ENCODE measurements at places on chromosomes 2 and 18.

DNA sequence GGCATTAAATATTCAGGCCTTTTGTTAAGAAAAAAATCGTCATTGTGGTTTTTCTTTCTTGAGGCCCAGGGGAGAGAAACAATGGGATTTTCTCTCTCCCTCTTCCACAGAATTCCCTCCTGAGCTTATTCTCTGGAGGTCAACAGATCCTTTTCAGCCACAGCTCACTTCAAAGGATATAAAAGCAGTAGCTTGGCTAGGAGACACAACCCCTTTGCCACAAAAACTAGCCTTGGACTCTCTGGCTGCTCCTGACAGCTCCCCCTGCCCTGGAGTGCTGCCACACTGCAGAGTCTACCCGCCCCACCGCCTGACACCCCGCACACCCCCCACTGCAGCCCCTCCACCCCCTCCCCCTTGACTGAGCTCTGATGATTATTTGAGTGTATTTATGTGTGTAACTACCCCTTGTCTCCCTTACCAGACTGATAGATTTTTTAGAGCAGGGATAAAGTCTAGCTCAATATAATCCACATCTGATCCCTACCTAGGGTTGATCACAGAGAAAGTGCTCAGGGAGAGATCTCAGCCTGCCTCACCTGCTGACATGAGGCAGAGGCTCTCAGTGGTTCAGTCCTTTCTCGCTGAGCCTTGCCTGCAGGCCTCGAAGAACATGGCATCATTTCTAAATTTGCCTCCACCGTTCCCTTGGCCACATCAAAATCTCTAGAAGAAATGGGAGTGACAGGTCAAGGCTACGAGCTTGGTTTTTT, 132.2 kb upstream of the SP5 start:
- DNase-seq, result no peak

GRCh38 chr2:41871080-41871479, 176.7 kb upstream of the PKDCC start:
- no peak for DNase-seq

- DNase-seq, result no peak
These were observed 40.4 kb downstream of the EN1 start for GRCh38 chr2:118806797-118807667.

DNA sequence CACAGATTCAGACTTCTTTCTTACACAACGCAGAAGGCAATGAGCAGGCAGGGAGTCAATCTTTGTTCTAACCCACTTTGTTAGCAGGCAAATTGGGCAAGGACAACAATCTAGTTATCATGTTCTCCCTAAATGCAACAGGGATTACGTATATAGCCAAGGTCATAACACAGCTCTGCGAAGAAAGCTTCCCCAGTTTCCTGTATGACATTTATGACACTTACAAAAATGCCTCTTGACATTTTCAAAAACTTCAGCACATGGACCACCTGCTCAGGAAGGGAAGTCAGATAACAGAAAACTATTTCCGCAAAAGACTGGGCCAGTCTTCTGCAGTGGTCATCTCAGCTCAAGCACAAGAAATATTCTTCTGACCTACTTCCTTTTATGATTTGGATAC, 106.1 kb downstream of the IRS1 start:
- no peak for DNase-seq
